ENCODE measurements at places on chromosomes 16 and 17.

- no peak for DNase-seq
These were observed 4.8 kb downstream of the ARRB2 start for GRCh38 chr17:4715063-4715744.

- peak; percentile 91 for DNase-seq
These were observed at the start of gene CKLF for GRCh38 chr16:66552286-66553177. CKLF (plus strand) TSS chr16:66552576; CDS start chr16:66552716, 140 bp downstream.

GRCh38 chr16:53822936-53823529 lies 119.1 kb downstream of the FTO start:
- DNase-seq = no peak

DNA sequence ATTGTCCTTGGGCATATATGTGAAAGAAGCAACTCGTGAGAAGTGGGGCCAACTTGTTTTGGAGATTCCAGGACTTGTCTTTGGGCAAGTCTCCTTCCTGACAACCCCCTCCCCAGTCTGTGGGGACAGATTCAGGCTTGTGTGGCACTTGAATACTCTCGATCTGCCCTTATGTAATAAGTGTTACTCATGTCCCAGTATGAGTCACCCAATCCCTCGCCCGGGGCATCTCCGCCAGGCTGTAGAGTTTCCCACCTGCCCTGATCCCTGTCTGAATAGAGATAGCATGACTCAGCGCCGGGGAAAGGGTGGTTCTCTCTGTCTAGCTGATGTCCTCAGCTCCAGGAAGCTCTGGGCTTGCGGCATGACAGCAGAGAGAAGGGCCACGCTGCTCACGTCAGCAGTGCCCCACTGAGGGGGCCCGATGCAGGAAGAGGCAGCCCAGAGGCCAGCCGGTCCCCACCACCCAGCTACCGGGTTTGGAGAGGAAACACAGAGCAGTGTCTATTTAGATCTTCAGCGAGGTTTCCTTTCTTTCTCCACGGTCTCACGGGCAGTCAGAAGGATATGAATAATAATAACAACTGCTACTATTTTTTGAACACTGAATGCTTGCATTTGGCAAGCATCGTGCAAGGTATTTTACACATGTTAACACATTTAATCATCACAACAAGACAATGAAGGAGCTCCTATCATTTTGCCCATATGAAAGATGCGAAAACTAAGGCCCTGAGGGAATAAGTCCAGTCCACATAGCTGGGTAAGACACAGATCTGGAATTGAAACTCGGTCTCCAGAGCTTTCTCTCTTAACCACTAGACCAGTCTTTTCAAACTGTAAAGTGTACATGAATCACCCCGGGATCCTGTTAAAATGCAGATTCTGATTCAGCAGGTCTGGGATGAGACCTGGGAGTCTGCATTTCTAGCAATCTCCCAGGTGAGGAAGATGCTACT lies 426.7 kb upstream of the MAF start:
- peak; percentile 93 for DNase-seq

GRCh38 chr17:16287563-16288027 lies 65.7 kb downstream of the CENPV start:
- DNase-seq = no peak

DNA sequence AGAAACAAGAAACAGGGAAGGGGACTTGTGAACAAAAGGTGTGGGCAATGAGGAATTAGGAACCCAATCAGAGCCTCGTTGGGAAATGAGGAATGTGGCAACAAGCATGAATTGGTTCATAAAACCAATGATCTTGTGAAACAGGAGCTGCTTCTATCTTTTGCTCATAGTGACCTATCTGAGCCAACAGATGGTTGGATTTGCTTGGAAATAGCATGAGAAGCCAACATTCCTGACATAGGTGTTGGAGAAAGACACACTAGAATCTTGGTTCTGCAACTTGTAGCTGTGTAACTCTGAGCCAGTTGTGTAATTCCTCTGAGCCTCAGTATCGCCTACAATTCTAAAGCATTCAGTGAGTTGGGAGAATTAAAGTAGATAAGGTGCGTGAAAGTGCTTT lies 251.9 kb upstream of the AXIN2 start:
- no peak for DNase-seq

DNA sequence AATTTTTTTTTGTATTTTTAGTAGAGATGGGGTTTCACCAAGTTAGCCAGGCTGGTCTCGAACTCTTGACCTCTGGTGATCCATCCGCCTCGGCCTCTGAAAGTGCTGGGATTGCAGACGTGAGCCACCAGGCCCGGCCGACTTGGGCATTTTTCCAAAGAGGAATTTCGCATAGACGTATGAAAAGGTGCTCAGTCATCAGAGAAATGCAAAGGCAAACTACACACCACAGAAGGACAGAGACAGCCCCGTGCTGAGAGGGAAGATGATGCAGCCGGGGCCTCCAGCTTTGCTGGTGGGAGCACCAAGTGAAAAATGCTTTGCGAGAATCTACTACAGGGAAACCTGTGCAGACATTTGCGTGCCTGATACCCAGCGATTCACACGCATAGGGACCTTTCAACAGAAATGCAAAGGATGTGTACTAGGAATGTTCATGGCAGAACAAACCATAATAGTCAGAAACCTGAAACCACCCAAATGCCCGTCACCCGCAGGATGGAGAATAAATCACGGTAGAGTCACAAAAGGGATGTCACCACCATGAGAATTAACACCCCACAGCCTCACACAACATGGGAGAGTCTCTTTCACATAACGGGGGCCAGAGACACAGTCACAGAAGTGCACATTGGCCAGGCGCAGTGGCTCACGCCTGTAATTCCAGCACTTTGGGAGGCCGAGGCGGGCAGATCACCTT lies 5.2 kb downstream of the RAB40B start:
- no peak for DNase-seq
